ENCODE measurements at places on chromosomes 6 and 20.

- peak; percentile 87 for DNase-seq
Observed at GRCh38 chr20:64065974-64066343, 3.0 kb downstream of the TCEA2 start.

DNA sequence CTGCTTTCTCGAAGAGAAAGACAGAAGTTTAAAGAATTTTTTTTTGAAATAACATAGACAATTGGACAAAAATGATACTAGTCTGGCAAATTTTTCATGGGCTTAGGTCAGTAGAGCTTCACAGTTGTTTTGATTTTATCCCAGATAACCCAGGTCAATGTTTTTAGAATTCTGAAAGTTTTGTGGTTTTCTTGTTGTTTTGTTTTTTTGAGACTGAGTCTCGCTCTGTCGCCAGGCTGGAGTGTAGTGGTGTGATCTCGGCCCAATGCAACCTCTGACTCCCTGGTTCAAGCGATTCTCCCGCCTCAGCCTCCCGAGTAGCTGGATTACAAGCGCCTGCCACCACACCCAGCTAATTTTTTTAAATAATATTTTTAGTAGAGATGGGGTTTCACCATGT is 22.8 kb downstream of the KIF13A start:
- peak; percentile 26 for DNase-seq

GRCh38 chr20:3093861-3094361 is 9.4 kb upstream of the AVP start:
- DNase-seq, result no peak

DNA sequence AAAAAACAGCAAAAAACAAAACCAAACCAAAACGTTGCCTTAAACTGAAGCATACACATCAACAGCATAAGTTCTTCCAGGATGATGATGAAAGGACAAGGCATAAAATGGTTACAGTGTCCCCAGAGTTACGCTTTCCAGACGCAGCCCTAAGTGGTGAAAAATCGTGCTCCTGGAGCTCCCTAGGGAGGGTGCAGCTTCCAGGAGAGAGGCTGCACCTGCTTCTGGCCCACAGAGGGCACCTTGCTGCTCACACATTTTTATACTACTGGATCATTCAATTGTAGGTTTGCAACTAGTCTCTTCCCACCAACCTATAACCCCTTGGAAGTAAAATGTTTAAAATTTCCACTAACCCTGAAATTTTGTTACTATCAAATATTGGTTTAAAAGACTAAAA is 115.0 kb downstream of the PRKN start:
- DNase-seq, result no peak

- DNase-seq, result no peak
Observed at GRCh38 chr6:37168163-37168758, 1.7 kb upstream of the PIM1 start.

GRCh38 chr6:103236923-103237322 is 1622.8 kb downstream of the HACE1 start:
- no peak for DNase-seq
